Stimulated activated naive CD4-positive, alpha-beta T cell treated with Interleukin-2 at 50 U/mL for 16 hours (primary cell): ENCODE measurements at places on chromosomes 4 and X.
A peak's percentile ranks its signal among the peaks of the same experiment; 100 is the strongest.

- DNase-seq = peak; percentile 2
These were observed 32.4 kb upstream of the RBPJ start for GRCh38 chr4:26288355-26288909.

DNA sequence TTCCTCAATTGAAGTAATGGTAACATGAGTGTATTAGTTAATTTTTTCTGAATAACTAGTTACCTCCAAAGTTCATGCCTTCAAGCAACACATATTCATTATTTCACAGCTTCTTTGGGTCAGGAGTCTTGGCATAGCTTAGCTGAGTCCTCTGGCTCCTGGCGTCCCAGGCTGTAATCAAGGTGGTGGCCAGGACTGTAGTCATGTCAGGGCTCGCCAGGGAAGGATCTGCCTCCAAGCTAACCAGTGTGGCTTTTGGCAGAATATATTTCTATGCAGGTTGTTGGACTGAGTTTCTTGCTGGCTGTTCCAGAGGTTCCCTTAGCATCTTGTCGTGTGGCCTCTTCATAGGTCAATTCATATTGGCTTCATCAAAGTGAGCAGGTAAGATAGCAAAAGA is 10.0 kb upstream of the HS3ST1 start:
- no peak for DNase-seq

DNA sequence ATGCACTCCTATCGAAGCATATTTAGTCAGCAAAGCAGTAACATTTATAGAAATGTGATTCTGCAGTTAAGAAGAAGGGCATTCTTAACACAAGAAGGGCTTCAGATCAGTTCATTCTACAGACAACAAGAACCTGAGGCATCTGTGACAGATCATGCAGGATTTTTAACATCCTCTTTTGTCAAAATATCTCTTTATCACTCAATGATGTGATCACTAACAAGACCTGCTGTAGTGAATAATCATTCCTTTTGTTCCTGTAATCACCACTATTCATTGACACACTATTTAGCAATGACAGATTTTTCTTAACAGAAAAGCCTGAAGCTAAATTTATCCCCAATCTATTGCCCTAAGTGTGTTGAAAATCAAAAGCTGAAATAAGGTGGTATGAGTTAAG is 47.8 kb upstream of the ARHGAP24 start:
- DNase-seq = no peak

GRCh38 chr4:176792326-176793059 is at the start of gene VEGFC:
TSS of gene VEGFC (minus strand) at chr4:176792922. CDS start at chr4:176792311, 611 bp downstream.
- DNase-seq = no peak

DNA sequence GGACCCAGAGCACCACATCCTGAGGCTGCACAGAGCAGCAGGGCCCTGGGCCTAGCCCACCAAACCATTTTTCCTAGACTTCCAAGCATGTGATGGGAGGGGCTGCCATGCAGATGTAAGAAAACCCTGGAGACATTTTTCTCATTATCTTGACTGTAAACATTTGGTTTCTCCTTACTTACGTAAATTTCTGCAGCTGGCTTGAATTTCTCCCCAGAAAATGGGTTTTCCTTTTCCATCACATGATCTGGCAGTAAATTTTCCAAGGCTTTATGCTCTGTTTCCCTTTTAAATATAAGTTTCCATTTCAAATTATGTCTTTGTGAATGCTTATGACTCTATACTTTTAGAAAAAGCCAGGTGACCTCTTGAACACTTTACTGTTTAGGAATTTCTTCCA is 945.9 kb upstream of the NDST4 start:
- DNase-seq = no peak

DNA sequence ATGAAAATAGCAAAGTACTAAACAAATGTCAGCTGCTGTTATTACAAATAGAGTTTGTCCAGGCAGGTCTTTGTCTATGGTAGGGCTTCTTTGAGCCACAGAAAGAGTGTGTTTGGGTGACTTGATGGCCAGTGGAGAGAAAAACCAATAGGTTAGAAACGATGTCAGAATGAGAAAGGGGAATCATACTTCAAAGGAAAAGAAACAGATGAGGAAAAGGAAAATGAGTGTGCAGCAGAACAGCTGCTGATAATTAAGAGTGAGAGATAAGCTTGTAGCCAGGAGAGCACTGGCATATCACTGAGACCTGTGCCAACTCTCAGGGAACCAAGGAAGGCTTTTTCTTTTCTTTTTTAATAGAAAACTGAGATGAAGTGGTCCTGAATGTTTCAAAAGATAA is 257.2 kb downstream of the ARHGAP24 start:
- no peak for DNase-seq

DNA sequence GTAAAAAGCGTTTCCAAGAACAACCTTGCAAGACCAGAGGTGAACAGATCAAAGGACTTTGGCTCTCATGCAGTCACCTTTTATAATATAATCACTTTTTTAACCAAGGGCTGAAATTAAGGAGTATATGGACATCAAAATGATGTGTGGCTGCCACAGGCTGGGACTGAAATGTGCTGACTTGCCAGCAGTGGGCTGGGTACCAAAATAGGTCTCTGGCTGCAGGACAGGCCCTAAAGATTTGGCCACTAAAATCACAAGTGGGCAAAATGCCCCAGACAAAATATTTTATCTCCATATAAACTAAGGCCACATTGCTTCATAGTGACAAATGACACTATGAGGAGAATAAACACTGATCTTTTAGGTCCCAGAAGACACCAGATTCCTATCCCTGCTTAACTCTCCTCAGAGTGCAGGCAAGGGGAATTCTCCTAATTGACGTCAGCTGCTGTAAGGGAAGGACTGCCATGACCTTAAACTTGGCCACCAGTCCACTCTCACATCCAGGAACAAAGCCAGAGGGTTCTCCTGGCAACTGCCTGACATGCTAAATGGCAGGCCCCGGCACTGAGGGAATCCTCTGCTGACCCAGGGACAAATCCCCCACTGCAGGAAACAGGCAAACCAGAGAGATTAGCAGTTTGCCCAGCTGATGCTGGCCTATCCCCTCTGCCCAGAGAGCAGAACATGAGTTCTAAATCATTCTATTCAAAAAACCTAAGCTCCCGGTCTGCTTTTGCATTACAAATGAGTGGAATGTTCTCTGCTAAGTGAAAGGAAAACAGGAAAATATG is 155.8 kb downstream of the PPP3CA start:
- DNase-seq = no peak

GRCh38 chrX:2517055-2517454 is 16.3 kb upstream of the DHRSX start:
- no peak for DNase-seq

GRCh38 chr4:182874304-182874751 is 42.9 kb downstream of the DCTD start:
- no peak for DNase-seq

GRCh38 chrX:144006811-144007210 is 122.9 kb downstream of the UBE2NL start:
- no peak for DNase-seq

DNA sequence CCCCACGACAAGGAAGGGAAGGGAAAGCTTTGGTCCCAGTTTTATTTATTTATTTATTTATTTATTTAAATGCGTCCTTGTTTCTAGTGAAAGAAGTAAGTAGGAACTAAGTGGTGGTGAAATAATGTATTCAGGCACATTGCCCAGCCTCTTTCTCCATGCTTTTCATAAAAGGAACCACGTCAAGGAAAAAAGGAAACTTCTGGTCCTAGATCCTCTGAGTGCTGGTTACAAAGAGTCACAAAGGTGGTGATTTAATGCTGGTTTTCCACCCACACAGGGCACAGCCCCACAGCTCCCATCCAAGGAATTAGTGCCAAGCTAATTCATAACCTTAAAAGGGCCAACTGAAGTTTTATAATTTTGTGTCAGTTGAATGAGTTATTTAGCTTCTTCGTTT is 206.6 kb upstream of the GYPA start:
- DNase-seq = no peak

- DNase-seq = no peak
These were observed 887 bp upstream of the IL1RAPL2 start for GRCh38 chrX:104564921-104565703.

DNA sequence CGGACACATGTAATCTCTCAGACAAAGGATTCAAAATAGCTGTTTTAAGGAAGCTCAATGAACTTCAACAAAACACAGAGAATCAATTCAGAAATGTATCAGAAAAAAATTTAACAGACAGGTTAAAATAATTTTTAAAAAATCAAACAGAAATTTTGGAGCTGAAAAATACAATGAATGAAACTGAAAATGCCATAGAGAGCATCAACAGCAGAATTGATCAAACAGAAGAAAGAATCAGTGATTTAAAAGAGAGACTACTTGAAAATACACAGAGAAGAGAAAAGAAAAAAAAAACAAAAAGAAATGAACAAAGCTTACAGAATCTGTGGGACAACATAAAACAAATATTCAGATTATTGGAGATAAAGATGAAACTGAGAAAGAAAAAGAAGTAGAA is 118.8 kb upstream of the GYPA start:
- no peak for DNase-seq

GRCh38 chr4:83839615-83840014 is 303.7 kb downstream of the GPAT3 start:
- DNase-seq = no peak

- no peak for DNase-seq
These were observed 55.7 kb downstream of the BTC start for GRCh38 chr4:74738464-74739143.

DNA sequence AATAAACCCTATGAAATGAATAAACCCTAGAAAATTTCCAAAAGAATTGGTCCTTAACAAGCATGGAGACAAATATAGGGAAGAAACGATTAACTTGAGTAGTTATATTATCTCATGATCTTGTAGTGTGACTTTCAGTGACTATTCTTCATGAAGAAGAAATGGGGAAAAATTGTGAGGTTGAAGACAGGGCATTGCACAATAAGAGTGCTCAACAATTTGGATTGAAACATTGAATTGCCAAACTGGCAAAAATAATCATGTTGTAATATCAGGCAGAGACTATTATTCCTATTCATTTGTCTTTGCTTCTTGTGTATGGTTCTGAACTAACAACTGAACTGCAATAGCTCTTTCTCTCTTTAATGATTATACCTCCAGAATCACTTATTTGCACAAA is 605.1 kb downstream of the PCDH7 start:
- no peak for DNase-seq

GRCh38 chrX:151983186-151983585 is 8.7 kb upstream of the GABRE start:
- DNase-seq = no peak

- no peak for DNase-seq
These were observed 314.8 kb downstream of the FAM47A start for GRCh38 chrX:33817266-33817665.

GRCh38 chrX:51395810-51396728 is 63.4 kb downstream of the NUDT10 start:
- DNase-seq = peak; percentile 26

GRCh38 chrX:75883446-75883845 is 98.4 kb upstream of the MAGEE2 start:
- DNase-seq = no peak

DNA sequence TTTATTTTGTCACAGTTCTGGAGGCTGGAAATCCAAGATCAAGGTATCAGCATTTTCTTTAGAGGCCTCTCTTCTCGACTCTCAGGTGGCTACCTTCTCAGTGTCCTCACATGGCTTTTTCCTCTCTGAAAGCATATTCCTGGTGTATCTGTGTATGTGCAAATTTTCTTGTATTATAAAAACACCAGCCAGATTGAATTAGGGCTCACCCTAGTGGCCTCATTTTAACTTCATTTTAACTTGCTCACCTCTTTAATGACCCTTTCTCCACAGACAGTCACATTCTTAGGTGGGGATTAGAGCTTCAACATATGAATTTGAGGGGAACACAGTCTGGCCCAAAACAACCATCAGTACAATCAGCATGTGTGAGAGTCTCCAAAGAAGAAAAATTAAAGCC is 542.4 kb upstream of the FAM241A start:
- no peak for DNase-seq

DNA sequence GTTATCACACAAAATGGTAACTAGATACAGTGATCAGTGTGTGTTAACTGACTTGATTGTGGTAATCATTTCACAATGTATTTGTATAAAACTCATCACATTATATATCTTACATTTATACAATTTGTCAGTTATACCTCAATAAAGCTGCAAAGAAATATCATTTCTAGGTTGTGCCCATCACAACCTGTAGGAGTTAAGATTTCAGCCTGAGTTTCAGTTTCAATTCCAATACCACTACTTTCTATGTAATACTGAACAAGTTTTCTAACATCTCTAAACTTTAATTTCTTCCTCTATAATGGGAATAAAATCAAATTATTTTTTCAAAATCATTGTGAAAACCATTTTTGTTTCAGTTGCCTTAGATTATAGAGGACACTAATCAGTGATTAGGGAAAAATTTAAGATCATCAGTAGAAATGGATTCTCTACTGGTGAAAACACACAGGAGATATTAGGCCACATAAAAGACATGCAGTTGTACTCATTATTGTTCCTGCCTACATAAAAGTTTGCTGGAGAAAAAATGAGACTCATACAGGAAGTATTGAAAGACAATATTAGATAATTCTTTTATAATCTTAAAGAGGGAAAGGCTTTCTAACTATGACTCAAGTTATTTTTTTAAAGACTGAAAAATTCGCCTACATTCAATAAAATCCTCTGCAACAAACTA is 18.4 kb upstream of the TBC1D1 start:
- no peak for DNase-seq

- no peak for DNase-seq
These were observed 28.8 kb downstream of the NLGN3 start for GRCh38 chrX:71173440-71173839.

- DNase-seq = no peak
These were observed 1941.1 kb downstream of the PCDH7 start for GRCh38 chr4:32661229-32661628.

DNA sequence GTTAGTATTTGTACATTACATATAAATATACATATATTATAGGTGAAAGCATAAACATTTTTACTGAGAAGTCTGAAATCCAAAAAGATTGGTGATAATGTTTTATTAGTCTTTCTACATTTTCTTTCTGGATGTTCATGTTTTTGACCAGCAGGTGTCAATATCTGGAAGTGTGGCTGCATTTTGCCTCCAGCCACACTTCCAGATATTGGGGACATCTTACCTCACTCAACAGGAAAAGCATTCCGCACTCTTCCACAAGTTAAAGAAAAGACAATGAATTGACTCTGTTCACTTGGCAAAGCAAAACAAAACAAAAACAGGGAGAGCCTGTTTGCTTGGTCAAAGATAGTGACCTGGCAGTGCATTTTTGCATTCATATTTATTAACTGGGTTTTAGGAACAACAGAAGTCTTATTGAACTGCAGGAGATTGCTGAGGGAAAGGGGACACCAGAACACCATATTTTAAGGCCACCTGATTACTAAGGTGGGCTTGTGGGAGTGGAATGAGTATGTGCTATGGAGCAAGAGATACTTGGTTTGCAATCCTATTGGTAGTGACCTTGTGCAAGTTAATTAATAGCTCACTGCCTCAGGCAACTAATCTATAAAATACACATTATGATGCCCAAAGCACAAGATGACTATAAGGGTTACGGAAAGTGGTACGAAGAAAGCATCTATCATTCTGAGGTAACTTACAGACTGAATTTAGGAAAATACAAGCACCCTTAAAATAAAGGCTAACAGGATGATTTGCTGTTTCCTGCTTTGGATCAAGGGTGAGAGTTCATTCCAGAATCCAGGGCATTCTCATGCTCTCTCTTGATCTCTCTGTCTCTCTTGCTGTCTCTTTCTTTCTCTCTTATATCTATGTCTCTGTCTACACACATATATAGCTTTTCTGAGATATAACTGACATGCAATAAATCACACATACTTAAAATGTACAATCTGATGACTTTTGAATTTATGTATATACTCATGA is 389.9 kb upstream of the EMCN start:
- DNase-seq = no peak

GRCh38 chrX:150902434-150903109 is 4.1 kb upstream of the CD99L2 start:
- DNase-seq = no peak

- DNase-seq = no peak
These were observed 25.8 kb upstream of the KLHL34 start for GRCh38 chrX:21683941-21684340.
